NCI-H2081 (cell line): ENCODE measurements at places on chromosomes 5 and 9.

DNA sequence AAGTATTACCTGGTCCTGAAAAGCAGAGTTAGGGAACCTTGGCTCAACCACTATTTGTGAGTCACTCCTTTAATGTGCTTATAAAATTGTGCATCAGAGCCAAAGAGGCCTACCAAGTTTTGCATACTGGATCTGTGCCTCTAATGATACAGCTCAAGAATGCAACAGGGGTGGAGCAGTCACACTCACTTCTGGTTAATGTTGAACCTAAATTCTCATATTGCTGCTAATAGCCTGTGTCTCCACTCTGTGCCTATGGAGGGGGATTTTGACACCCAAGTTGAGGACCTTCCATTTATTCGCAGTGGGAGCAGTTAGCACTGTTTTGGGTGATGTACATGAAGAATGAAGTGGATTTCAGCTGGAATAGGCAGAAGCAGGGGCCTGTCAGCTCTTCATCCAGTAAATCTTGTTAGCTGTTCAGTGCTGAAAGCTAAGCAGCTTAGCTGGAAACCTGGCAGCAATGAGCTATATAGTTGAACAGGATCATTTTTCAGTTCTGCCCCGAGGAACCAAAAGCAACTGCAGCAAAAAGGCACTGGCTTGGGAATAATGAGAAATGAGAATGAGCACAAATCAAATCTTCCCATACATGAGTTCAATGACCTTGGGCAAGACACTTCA lies 9.7 kb downstream of the SH3TC2 start:
- DNase-seq, result no peak

DNA sequence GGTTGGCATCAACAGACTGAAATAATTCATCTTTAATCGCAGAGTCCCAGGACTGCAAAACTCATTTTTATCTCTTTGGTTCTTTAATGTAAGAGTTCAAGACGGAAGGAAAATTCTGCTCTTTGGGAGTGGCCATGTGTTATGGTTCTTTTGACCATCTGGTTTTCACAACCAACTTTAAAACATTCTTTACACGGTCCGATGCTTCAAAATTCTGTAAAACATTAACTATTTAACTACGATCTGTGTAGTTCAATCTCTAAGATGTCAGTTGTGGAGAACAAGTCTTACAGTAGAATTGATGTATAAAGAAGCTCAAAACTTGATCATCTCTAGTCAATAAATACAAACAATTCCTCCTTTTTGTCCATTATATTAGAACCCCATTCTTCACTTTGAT lies 83.0 kb downstream of the CMYA5 start:
- DNase-seq, result no peak

- DNase-seq, result no peak
Measured at GRCh38 chr9:106467113-106467864, 395.7 kb upstream of the ZNF462 start.

DNA sequence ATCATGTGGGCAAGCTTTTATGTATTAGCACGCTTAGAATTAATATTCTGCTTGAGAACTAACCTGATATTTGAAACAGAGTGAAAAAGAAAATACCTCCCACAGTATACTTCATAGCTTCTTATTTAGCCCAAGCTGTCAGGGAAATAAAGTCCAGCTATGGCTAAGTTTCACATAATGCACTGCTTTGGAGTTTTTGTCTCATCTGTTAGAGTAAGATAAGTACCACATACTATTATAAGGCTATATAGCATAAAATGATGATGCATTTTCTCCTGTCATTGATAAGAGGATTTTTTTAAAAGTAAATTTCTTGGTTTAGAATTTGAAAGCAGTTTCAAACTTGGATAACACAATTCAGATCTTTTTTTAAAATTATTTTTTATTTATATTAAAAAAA lies 2.4 kb upstream of the ANKDD1B start:
- DNase-seq, result no peak
